Smooth muscle cell of the coronary artery (primary cell): ENCODE measurements at places on chromosomes 5 and 9. TPM values are rescaled to one million over a fixed set of nuclear protein-coding genes. Genes with fewer than 3 reads are reported as not detected.

The RAD50 gene
- total RNA-seq: 20.3 and 24.3 TPM in 2 replicates

The ATOX1 gene
- 99.0 and 112 TPM in 2 replicates for total RNA-seq

The PCDHA7 gene
- total RNA-seq: 0.75 and 1.5 TPM in 2 replicates

The DMRT2 gene
- total RNA-seq: 0.23 and 0.45 TPM in 2 replicates

The ANKRD18A gene
- under 0.01 TPM in 1 of 2 replicates, not detected in the other for total RNA-seq

The IL4 gene
- not detected in 2 replicates for total RNA-seq

The NADK2 gene
- total RNA-seq: 28.1 and 33.1 TPM in 2 replicates

The ALDH1A1 gene
- 11.6 and 28.2 TPM in 2 replicates for total RNA-seq

The STARD4 gene
- 35.0 and 46.0 TPM in 2 replicates for total RNA-seq

The NRG2 gene
- 0.15 and 1.6 TPM in 2 replicates for total RNA-seq

The CREB3 gene
- total RNA-seq: 28.4 and 66.7 TPM in 2 replicates

The PCDHB9 gene
- total RNA-seq: 0.12 and 0.30 TPM in 2 replicates

The GFI1B gene
- total RNA-seq: 0.60 TPM in 1 of 2 replicates, not detected in the other

The ZFP37 gene
- total RNA-seq: 2.1 TPM in 2 replicates

The S100Z gene
- not detected in 2 replicates for total RNA-seq
